ENCODE measurements at places on chromosomes 6 and 20.

GRCh38 chr6:70479236-70479635 is 65.9 kb downstream of the FAM135A start:
- DNase-seq, result no peak

GRCh38 chr20:50762435-50763220 is 31.2 kb downstream of the PARD6B start:
- DNase-seq, result no peak

- no peak for DNase-seq
Measured at GRCh38 chr6:28206928-28207509, 18.1 kb upstream of the ZSCAN9 start.

GRCh38 chr6:109374326-109374892 is 7.9 kb downstream of the CD164 start:
- DNase-seq, result no peak

- no peak for DNase-seq
Measured at GRCh38 chr6:105382496-105382895, 20.4 kb downstream of the PREP start.

DNA sequence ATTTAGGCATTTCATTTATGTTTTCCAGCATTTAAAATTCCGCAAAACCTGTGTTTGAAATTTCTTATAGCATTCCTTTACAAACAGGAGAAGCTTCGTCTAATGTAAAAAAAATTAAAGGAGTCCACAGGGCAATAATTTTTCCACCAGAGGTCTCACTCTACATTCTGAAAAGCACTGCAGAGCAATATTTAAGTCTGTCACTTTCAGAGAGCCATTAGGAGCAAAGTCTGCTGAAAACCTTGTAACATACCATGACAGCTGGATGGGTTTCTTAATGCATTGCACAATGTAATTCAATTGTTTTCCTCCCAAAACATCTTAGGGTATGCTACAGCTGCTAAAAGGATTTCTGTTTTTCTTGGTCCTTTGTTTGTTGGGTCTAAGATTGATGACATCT is 18.0 kb downstream of the BAG2 start:
- no peak for DNase-seq

DNA sequence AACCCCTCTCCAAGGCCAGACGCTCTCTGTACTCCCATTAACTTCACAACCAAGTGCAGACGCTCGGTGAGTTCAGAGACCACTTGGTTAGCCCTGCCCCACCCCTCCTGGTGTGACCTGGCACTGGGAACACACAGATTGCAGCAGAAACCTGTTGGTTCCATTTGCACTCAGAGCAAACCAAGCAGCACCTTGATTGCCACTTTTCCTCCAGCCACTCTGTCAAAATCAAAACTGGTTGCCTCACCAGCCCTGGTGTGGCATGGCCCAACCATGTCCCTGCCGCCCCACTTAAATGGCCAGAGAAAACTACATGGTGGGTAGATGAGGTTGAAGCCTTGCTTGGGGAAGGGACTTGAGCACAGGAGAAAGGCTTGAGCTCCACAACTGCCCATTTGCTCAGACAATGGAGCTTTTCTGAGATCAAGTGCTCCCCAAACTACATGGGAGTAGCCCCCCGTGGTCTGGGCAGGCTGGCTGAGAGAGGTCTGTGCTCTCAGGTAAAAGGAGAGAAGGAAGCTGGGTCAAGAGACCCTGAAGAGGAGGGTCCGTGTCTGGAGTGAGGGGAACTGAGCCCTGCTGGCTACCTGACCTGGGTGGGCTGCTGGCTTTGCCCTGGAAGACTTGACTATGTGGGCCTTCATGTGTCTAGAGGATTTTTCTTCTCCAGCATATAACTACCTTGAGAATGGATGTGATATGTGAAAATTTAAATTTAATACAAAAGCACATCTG is 43.4 kb downstream of the PLCG1 start:
- no peak for DNase-seq
